ENCODE measurements at places on chromosomes 2 and 18.

DNA sequence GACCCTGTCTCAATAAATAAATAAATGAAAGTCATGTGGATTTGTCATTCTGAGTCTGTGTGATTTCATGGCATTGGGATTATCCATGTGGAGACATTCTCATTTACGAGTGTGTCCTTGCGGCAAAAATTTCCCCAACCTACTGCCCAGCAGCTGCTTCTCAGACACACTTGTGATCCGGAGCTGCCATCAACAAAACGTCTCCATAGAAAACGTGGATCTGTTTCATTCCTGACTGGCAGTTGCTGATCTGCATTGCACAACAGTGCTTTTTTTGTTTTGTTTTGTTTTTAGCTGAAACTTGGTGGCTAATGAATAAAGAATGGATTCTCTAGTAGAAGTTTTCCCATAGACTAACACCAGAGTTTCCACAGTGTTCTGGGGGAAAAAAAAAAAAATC is 74.7 kb downstream of the TGIF1 start:
- no peak for DNase-seq

DNA sequence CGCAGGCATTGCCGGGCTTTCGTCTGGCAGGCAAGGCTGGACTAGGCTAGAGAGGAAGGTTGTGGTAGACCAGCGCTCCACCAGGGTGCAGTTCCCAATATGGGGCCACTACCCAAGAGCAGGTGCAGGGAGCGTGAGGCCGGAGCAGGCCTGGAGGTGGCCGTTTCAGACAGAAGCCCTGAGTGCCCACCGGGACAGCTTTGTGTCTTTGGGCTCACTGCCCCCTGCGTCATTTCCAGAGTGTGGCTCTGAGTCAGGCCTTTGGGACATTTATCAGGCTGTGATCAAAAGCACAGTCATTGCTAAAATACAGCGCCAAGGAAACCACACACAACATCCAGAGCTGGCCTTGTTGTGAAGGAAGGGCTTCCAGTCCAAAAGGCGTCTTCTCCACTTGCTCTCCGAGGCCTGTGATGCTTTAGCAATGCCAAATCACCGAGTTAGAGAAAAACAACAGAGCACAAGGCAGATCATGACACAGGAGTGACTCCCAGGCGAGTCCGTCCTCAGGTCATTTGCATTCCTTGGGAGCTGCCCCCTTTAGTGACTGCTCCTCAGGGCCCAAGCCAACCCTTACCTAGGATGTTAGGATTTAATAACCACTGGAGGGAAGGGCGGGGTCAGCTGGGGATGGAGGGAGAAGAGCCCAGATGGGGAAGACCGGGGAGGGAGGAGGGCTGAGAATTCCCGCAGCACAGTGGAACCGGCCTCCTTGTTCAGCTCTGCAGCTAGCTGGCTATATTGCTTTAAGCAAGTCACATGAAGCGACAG is 42.3 kb downstream of the RFX8 start:
- DNase-seq, result no peak

- DNase-seq, result peak; percentile 5
These were observed 3.4 kb downstream of the SCTR start for GRCh38 chr2:119520696-119521432.

- no peak for DNase-seq
These were observed 53.6 kb downstream of the ACVR1 start for GRCh38 chr2:157822533-157822932.

GRCh38 chr18:60146220-60146960 is 226.2 kb downstream of the MC4R start:
- DNase-seq, result no peak

DNA sequence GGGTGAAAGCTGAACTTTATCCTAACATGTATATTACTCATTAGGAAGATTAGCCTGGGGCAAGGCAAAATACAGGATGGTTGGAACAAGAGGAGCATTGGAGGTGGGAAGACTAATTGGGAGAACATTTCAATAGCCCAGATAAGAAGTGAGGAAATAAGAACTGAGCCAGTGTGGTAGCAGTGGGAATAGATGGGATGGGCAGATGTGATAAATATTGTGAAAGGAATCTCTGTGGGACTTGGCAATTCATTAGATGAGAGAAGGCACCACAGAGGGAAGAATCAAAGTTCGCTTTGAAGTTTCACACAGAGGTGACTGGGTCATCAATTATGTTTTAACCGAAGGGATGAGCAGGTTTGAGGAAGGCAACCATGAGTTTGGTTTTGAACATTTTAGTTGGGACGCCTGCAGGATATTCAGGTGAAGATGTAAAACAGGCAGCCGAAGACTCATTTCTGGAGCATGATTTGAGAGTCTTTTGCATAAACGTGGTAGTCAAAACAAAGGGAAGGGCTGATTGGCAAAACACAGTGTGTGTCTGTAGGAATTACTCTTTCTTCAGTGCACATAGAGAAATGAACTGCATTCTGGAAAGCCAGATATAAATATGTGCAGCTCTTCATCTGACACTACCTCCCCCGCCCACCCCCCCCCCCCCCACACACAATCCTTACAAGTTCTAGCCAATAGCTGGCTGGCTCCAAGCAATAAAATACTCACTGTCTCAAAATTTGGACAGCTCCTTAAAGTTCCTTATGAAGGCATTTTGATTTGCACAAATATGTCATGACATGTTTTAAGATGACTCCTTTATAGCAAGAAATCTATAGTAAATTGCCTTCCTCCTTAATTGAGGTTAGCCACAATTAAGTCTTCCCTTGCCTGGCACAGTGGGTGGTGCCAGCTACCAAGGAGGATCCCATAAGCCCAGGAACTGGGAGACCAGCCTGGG is 1.9 kb upstream of the SLC1A4 start:
- DNase-seq, result peak; percentile 10

DNA sequence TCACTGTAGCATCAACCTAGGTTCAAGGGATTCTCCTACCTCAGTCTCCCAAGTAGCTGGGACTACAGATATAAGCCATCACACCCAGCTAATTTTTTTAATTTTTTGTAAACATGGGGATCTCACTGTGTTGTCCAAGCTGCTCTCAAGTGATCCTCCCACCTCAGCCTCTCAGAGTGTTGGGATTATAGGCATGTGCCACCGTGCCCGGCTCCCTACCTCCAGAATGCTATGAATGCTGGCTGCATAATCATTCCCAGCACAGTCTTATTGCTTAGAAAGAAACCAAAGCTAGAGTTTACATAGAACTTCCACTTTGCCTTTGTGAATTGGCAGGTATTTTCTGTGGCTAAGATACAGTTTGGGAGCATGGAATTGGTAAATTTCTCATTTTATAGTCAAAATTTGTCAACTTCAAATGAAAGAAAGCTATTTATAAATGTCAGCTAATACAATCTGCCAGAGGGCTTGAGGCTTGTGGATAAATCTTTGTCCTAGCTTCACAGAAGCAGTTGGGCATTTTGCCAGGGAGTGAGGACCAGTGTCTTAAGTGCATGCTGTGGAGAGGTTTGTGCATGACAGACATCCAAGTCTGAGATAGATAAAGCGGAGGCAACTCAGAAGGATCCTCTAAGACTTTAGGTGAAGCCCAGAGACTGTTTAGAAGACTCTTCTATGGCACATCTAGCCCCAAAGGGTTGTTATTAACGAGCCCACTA is 175.4 kb downstream of the ANTXR1 start:
- no peak for DNase-seq

DNA sequence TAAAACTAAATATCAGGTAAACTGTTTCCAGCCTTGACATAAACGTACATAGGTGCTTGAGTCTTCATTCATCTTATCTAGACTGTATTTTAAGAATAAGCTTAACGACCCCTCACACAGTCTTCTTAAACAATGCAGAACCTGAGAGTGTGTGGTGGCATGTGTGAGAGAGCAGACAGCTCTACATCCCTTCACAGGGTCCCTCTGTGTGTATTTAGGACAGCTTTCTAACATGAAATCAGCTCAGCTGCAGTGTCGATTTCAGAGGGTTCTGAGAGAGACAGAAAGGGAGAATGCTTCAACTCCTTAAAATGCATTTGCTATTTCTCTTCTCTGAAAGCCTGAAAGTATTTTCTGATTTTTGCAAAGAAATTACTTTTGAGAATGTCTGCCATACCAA is 185.2 kb downstream of the GRB14 start:
- DNase-seq, result no peak

DNA sequence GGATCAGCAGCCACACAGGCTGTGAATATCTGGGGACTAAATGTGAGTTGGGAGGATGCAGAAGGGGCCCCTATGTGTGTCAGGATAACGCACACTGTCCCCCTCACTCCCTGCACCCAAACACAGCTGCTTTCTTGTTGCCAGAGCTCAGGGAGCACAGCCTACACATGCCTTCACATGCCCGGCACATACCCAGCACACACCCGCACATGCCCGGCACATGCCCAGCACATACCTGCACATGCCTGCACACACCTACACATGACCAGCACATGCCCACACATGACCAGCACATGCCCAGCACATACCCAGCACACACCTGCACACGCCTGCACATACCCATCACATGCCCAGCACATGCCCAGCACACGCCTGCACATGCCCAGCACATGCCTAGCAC is 75.6 kb downstream of the TPO start:
- no peak for DNase-seq

- DNase-seq, result no peak
These were observed 87.3 kb downstream of the COLEC12 start for GRCh38 chr18:413233-413632.

DNA sequence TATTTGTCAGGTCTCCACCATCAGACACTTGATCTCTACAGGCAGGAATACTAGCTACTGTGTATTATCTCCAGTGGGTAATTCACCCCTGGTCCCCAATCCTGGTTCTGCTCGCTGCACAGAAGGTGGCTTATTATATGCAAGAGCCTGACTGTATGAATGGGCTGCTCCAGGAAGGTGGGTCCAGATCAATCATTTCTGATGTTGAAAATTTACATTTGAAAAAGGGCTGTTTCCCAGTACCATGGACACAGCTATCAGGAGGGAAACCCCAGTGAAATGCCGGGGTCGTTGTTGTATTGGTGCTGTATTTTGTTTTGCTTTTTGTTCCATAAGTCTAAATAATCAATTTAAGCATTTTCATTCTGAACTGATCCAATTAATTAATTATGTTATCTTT is 367.6 kb downstream of the RND3 start:
- DNase-seq, result no peak

GRCh38 chr2:11140492-11140891 is 14.8 kb upstream of the SLC66A3 start:
- no peak for DNase-seq

DNA sequence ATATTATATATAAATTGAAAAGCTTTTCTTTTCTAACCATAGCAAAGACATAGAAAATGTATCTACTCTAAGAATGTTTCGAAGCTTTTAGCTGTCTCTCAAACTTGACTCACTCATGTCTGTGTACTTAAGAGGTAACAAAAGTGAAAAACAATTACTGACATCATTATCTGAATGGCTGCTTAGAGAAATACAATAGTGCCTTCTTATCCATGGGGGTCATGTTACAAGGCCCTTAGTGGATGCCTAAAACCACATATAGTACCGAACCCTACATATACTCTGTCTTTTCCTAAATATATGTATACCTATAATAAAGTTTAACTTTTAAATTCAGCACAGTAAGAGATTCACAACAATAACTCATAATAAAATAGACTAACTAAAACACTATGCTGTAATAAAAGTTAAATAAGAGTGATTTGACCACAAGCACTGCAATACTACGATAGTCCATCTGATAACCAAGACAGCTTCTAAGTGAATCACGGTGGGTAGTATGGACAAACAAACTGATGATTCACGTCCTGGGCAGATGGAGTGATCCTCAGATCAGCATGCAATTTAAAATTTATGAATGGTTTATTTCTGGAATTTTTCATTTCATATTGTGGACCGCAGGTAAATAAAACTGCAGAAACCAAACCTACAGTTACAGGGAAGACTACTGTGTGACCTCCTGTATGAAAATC is 246.2 kb downstream of the XIRP2 start:
- peak; percentile 24 for DNase-seq

DNA sequence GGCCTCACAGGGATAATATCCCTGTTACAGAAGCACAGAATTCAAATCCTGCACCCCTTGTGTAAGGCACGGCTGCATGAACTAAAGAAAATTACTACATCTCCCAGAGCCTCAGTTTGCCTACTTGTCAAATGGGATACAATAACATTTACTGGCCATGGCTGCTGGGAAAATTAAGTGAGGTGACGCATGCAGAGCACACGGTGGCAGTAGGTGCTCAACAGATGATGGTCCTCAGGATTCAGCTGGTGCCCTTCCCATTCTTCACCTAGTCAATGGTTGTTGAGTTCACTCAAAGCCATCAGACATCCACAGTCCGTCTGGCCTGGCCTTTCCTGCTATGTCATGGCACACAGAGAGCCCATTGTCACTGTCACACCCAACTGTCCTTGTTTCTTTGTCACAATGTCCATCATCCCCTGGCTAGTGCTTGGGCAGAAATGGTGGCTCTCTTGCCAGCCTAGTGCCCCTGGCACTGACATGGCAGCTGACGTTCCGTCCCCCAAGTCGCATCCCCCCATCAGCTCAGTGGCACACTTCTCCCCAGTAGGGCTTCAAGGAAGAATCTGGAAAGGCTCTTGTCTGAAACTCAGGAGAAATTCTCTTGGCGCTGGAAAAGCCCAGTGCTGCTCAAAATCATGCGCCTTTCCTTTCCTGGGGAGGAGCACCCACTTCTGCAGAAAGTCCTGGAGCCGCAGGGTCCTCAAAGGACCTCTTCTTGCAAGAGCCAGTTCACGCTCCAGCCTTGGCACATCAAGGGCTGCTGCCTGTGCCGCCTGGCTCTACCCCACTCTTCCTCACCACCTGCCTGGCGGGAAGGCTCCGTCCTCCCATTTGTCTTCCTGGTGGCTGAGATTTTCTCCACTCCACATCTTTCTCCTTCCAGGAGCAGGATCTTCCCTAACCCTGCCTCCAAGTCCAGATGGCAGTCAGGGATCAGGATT is 55.9 kb upstream of the SLC66A3 start:
- DNase-seq, result no peak

DNA sequence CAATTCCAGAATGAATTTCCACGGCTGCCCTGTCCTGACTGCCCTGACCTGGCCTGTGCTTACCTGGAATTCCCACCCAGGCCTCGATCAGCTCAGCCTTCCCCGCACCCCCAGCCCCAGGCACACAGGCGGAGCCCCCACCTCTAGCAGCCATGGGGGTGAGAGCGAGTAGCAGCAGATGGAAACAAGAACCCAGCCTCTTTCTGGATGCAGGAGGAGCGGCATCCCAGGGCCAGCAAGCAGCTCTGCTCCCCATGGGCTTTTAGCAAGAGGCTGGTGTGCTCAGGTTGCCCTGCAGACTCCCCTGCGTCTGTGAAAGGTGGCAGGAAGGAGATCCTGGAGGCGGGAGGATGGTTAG is 101.8 kb downstream of the TPO start:
- no peak for DNase-seq

Measured in NCI-H1105 (cell line).